Activated effector memory CD4-positive, alpha-beta T cell treated with anti-CD3 and anti-CD28 coated beads, Interleukin-2, amount 50 U/mL, for 16 hours (primary cell): ENCODE measurements at places on chromosomes 4 and X.
A peak's percentile ranks its signal among the peaks of the same experiment; 100 is the strongest.

GRCh38 chr4:152436384-152436783 is 99.5 kb downstream of the FBXW7 start:
- no peak for DNase-seq

- DNase-seq, result no peak
Observed at GRCh38 chr4:179595671-179596410, 2153.6 kb upstream of the AGA start.

- DNase-seq, result no peak
Observed at GRCh38 chr4:168138143-168138542, 45.8 kb downstream of the ANXA10 start.

DNA sequence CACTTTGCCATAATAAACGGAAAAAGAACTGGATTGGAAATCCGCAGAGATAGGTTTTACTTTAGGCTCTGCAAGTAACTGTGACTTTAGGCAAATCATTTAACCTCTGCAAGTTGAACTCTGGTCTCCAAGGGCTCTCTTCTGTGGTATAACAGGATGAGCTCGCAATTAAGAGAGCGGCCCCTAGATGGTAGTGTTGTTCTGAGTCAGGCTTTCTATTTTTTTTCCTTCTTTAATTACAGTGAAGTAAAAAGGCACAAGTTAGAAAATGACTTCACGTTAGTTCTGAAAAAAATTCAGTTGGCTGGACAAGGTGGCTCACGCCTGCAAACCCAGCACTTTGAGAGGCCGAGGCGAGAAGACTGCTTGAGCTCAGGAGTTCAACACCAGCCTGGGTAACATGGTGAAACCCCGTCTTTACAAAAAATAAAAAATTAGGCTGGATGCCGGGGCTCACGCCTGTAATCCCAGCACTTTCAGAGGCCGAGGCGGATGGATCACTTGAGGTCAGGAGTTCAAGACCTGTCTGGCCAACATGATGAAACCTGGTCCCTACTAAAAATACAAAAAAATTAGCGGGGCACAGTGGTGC is 18.0 kb downstream of the RPS3A start:
- peak; percentile 73 for DNase-seq

DNA sequence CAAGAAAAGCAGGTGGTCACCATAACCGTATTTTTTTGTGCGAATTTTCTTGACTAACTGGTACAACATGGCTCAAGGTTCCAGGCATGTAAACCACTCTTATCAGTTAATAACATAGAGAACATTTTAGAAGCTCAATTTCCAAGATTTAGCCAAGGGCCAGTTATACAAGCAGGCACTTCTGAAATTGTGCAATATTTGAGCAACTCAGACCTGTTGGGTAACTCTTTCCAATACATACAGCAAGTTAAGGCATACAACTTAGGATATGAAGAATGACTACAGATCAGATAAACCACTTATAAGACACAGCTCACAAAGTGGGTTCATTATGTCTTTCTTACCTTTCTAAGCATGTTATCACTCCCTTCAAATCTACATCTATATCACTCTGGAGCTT is 43.9 kb downstream of the ZNF280C start:
- no peak for DNase-seq

DNA sequence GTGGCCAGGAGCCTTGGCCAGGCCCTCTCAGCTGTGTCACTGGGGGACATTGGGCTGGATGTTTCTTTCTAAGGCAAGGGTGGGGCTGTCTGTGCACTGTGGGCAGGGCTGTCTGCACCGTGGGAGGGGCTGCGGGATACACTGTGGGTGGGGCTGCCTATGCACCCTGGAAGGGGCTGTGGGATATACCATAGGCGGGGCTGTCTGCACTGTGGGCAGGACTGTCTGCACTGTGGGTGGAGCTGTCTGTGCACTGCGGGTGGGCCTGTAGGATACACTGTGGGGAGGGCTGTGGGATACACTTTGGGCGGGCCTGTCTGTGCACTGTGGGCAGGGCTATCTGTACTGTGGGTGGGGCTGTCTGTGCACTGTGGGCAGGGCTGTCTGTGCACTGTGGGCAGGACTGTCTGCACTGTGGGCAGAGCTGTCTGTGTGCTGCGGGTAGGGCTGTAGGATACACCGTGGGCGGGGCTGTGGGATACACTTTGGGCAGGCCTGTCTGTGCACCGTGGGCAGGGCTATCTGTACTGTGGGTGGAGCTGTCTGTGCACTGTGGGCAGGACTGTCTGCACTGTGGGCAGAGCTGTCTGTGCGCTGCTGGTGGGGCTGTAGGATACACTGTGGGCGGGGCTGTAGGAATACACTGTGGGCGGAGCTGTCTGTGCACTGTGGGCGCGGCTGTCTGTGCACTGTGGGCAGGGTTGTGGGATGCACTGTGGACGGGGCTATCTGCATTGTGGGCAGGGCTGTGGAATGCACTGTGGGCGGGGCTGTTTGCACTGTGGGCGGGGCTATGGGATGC is 31.1 kb downstream of the ACOX3 start:
- DNase-seq, result peak; percentile 76

DNA sequence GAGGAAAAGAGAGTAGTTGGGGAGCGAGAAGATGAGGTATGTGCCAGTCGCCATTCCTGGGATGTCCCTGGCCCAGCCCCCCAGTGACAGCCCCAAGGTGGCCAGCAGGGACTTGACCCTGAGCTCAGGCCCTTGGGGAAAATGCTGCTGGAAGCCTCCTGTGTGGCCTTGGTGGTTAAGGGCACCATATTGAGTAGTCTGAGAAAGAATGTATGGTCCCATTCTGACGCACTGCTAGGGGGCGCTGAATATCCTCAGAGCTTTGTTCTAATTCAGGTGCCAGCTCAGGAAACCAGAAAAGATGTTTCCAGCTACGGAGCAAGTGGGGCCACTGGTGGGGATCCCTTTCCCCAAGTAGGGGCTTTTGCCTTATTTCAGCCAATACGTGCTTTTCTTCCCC is 14.0 kb upstream of the UBA6 start:
- DNase-seq, result no peak

DNA sequence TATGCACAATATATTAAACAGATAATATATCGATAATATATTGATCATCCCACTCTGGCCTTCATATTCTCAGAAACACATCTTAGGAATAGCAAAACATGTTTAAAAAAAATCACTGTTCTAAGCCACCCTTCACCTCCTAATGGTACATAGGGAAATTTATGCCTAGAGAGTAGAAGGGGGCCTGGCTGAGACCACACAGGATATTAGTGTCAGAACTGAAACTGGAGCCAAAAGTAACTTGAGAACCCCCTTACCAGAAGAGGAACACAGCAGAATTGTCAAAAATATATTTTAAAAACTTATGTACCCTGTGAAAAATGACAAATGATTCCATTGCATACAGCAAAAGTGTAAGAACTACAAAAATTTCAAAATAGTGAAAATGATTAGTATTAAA is 173.1 kb downstream of the VSIG4 start:
- no peak for DNase-seq

GRCh38 chr4:39539089-39539611 is 11.9 kb upstream of the UGDH start:
- DNase-seq, result no peak

DNA sequence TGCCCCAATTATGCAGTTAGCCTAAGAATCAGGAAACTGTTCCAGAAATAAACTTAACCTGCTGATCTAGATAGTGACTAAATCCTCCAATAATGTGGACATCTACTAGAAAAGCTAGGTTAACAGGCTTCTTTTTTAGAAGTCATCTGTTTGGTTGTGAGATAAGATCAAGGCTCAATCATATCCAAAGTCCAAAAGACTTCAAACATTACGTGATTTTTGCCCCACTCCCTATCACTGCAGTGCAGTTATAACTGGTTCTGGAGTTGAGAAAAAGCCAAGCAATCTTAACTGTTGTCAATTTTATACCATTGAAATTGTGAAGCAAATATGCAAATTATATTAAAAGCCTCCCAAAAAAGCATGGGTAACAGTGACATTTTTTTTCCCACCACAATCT is 781.4 kb downstream of the KLHL13 start:
- DNase-seq, result no peak

GRCh38 chr4:94564252-94564651 is 112.5 kb downstream of the PDLIM5 start:
- no peak for DNase-seq

- no peak for DNase-seq
Observed at GRCh38 chrX:107565931-107566603, 62.2 kb upstream of the PRPS1 start.

DNA sequence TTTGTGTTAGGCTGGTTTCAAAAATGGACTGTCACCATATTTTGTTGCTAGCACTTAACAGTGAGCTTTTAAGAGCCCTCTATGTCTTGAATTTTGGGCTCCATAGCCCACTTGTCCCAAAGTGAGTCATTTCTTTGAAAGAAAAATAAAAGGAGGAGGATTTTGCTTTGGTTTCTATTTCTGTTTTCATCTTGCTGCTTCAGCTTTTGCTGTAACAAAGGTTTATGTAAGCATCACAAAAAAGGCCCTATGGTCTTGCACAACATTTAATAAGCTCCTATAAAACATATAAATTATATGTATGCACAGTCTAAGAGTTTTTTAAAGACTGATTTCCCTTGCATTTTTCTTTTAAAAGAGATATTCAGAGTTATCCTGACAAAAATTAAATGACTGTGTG is 105.2 kb downstream of the PHOX2B start:
- DNase-seq, result no peak

- DNase-seq, result no peak
Observed at GRCh38 chr4:87848622-87849351, 16.0 kb downstream of the MEPE start.

- no peak for DNase-seq
Observed at GRCh38 chr4:40043786-40044185, 12.9 kb upstream of the N4BP2 start.

DNA sequence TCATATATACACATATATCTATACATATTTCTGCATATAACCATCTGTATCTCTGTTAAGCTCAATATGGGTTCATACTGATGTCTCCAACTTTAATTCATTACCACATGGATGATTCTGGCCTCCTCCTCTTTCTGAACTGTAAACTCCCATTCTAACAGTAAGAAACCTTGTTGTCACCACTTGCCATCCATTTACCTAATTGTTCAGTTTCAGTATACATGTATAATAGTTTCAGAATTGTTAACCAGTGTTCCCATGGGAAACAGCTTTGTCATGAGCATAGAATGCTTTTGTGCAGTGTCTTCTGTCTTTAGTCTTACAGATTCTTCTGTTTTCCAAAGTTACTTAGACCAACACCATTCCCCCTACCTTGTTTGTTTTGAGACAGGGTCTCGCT is 35.9 kb downstream of the SLC9A6 start:
- DNase-seq, result no peak

GRCh38 chr4:104531390-104531789 is 36.7 kb upstream of the CXXC4 start:
- no peak for DNase-seq

- no peak for DNase-seq
Observed at GRCh38 chr4:119785963-119786362, 157.4 kb upstream of the PDE5A start.

- DNase-seq, result no peak
Observed at GRCh38 chr4:141463678-141464077, 172.7 kb upstream of the IL15 start.

- DNase-seq, result no peak
Observed at GRCh38 chr4:25760518-25761157, 102.2 kb downstream of the SEL1L3 start.
